Left cardiac atrium (tissue), 4 donors: ENCODE measurements at places on chromosomes 1 and 21. TPM values are rescaled to one million over a fixed set of nuclear protein-coding genes. Genes with fewer than 3 reads are reported as not detected.

The KIF1B gene
- 54.2 TPM for total RNA-seq

The DYNLT4 gene
- 0.71 TPM for total RNA-seq

The USP21 gene
- 20.8 TPM for total RNA-seq

The ERG gene
- 16.1 TPM for total RNA-seq

The NPPA gene
- total RNA-seq, result 22,081 TPM

The LCE3E gene
- total RNA-seq, result not detected

The RBM15 gene
- 19.6 TPM for total RNA-seq

DNA sequence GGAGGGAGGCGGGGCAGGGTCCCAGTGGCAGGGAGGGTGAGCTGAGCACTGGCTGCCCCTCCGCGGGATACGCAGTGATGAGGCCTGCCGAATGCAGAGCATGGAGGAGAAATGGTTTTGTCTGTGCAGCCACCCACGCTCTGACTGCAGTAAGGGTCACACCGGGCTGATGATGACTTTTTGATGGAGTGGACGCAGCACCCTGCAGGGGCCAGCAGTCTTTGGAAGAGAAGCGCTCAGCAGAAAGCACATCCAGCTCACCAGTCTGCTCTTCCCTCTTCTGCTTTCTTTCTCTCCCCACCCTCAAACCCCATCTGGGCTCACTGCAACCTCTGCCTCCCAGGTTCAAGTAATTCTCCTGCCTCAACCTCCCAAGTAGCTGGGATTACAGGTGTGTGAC is 61.9 kb upstream of the ATP1A1 start:
- no peak for DNase-seq

DNA sequence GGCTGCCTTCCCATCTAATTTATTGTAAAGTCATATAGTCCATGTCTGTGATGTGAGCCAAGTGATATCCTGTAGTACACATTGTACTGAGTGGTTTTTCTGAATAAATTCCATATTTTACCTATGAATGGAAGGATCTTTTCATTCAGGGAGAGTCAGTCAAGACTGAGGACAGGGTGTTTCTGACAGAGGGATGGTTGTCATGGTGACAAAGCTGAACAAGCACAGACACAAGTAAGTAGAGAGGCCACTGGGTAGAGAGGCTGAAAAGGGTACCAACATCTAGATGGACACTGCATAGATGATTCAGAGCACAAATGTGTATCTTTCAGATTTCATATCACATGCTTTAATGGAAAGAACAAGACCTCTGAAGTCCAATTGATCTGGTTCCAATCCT is 22.6 kb upstream of the IL20 start:
- DNase-seq, result no peak

- DNase-seq, result no peak
These were observed 20.2 kb downstream of the C1orf115 start for GRCh38 chr1:220710333-220710732.

DNA sequence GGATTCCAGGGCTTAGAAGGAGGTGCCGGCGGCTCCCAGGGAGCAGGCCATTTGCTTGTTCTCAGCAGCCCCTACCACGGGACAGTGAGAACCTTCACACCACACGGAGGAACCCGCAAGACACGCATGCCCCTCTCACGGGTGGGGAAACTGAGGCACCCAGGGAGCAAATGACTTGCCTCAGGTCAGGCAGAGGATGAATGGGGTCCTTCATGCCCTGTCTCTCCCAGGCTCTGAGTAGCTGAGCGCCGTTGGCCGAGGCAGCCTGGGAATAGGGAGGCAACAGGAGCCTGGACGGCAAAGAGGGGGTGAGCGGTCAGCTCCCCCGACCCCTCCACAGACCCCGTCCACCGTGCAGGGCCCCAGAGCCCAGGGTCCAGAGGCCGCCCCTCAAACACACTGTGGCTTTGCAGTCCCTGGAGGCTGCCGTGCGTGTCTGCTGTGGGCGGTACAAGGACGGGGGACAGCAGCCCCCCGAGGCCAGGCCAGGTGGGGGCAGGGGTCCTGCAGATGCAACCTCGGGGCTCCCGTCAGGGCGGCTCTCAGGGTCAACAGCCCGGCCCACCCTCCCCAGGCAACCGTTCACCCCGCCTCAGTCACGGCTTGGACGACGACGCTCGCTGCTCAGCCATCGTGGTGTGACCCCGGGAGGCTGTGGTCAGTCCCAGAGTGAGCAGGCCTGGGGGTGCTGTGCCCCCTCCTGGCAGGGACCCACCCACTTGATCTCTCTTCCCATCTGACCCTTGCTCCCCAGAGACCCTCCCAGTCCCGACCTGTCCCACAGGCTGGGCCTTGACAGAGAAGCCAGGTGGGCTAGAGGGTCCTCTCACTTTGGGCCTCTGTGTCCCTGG is 15.8 kb upstream of the COL6A2 start:
- DNase-seq, result no peak

DNA sequence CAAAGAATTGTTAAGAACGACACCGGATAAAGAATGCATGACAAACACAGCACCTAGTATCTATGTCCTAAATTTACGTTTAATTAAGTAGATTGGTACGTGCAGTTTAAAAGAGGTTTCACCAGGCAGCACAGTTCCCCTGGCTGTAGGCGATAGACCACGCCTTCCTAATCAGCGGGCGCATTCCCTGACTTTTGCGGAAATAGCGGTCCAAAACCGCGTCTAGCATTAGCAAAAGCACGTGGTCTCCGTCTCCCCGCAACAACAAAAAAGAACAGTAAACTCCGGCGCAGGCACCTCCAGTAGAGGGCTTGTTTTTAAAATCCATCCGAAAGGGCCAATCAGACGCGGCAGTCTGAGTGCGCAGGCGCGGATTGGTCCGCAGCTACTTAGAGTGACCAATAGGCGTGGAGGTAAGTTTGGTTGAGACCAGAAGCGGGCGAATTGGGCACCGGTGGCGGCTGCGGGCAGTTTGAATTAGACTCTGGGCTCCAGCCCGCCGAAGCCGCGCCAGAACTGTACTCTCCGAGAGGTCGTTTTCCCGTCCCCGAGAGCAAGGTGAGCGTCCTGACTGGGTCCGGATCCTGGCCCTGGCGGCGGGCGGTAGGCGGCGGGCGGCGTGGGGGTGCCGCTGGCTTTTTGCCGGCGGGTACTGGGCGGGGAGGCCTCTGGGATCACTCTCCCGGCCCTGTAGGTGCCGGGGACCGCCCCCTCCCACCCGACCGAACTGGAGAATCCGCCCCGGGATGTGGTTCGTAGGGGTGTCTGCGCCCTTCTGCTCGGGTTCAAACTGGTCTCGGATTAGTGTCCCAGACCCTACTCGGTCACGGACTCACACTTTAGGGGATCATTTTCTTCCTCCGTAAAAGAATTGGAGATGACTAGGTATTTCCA is at the start of gene CENPF:
Gene CENPF, plus strand, starts transcription at position 432 of the 894 bp plus-strand sequence. CDS start 10,560 bp downstream, outside the sequence.
- peak; percentile 96 for DNase-seq

DNA sequence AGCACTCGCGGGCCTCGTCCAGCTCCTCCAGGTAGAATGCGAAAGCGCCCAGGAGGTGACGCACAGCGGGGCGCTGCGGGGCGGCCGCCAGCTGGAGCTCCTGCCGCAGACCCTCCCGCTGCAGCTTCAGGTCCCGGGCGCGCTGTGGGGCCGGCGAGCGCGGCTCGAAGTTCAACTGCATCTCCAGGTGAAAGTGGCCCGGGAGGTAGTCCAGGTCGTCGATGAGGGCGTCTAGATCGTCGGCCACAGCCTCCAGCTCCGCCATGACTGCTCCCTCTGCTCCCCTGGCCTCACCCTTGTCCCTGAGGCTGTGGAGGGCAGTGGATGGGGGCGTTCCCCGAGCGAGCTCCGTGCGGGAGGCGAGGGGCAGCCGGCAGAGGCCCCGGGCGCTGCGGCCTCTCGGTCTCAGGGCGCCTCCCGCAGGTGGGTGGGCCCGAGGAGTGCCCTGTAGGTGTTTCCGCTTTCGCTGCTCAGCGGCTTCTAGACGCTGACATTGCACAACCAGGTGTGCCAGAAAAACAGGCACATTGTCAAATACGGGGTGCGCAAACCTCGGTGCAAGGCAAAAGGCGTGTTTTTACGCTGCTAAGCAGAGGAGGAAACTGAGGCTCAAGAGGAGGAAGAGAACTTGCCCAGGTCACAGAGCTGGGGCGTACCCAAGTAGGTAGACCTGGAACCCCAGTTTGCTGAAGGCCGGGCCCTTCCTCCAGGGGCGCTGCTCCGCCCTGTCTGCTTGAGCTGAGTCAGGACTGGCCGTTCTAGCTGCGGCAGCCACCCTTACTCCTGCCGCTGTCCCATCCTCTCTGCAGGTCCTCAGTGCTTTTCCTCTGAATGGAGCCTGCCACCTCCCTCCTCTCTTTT is at the start of gene TTC22:
Gene TTC22, minus strand, starts transcription at position 425 of the 861 bp plus-strand sequence. Its CDS starts 160 bp downstream, at position 265.
- DNase-seq, result no peak

DNA sequence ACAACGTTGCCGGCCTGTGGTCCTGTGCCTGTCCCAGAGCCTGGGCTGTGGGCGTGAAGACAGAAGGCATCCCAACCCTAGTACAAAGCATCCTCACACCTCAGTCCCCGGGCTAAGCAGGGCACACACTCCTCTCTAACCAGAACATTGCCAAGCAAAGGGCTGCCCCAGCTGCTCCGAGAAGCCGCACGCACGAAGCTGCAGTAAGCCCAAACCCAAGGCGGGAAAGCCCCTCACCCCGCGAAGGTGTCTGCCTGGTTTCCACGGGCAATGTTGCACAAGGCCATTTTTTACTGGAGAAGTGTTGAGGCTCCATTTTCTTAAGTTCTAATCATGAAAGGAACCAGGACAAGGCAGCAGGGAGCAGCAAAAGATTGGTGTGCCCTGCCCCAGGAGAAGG is 519.0 kb downstream of the NPHP4 start:
- no peak for DNase-seq

DNA sequence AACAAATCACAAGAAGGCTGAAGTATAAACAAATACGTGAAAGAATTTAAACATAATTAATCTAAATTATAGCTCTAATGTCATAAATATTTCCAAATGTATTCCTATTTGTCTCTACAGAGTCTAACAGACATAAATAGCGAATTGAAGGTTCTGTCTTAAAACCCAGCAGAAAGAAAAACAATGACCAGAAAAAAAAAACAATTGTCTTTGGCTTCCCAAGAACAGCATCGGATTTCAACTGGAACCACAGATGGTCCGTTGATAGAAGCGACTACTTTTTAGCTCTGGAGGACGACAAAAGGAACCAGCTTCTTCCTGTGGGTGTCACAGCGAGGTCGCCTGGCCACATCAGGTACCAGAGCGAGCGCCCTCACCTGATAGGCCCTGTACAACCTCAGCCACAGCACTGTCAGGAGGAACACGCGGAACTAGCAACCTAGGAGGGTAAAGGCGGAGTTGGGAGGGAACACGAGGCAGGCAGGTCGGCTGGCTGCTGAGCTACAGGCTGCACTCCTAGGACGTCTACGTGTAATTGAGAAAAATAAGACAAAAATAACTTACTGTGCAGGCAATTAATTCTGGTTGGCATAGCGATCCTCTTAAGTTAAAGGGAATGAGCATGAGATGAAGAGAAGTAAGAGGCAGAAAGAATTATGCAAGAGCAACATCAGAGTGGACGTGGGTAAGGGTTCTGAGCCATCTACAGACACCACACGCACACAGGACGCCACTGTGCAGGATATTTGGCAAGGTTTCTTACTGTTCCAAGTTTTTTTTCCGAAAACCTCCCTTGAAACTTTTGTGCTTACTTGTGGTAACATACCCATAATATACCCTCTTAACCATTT is 16.7 kb upstream of the PRDM15 start:
- no peak for DNase-seq

DNA sequence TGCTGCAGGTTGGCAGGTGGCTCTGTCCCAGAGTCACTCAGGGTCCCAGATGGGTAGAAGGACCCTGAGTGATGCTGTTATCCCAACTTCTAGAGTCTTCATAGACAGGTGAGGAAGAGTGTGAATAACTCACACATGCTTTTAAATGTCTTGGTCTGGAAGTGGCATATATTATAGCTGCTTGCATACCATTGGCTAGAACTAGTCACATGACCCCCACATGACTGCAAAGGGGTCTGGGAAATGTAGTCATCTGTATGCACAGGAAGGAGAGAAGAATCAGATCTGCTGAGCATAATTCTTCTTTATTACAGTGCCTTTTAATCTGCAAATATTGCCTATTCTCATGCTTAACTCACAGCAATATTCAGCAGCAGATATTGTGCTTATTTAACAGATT is 28.2 kb upstream of the KLHDC7A start:
- no peak for DNase-seq

GRCh38 chr1:170675865-170676264 is 11.9 kb downstream of the PRRX1 start:
- DNase-seq, result no peak

DNA sequence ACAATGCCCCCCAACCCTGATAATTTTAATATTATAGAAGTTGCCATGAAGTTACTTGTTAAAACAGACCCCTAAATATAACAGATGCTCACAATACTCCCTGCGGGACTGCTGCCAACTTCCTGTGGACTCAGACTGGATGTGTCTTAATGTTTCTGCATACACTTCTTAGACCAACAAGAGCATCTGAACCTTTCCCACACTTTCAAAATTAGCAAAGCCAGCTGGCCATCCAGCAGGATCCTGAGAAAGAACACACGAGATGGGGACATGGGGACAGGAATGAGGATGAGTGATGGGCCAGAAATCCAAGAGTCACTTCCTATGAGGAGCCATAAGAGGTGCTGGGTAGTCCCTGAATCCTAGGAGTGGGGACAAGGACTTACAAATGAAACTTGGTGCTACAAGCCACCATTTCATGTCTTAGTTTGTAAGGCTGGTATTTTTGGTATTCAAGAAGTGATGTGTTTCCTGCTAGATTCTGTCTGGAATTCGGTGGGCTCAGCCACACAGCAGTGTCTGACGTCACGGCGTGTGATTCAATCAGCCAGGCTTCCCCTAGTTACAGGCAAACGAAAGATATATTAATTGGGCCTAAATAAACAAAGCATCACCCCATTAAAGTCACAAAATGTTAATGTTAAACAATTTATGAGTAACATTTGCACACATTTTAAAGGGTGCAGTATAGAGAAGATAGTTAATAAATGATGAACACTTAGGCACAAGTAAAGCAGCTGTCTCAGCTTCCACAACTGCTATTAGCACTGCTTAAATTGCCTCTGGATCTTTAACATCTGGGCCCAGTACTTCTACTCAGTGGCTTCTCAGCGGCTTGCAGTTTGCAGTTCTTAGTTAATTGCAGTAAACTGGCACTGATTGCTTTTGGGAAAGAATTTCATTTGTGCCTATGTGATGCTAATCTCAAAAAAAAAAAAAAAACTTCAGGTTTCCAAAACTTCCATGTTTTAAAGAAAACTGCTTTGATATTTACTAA is 41.2 kb upstream of the RGS8 start:
- no peak for DNase-seq
